NCI-H187 (cell line): ENCODE measurements at places on chromosomes 3 and 15.

GRCh38 chr15:78018946-78019644 is 58.4 kb downstream of the TBC1D2B start:
- no peak for DNase-seq

DNA sequence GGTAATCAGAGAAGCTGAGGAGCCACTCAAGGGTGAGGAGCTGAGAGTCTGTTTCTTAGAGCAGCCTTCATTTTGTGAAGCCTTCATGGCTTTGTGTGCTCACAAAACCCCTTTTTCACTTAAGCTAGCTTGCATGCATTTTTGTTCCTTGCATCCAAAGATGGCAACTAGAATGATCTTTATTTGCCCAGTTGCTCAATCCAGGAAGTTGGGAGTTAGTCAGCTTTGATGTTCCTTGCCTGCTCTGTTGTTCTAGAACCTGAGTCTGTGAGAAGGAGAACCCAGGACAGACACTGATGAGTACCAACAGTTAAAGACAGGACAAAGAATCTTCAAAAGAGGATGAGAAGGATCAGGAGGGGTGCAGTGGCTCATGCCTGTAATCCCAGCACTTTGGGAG is 81.8 kb downstream of the IL20RB start:
- no peak for DNase-seq

DNA sequence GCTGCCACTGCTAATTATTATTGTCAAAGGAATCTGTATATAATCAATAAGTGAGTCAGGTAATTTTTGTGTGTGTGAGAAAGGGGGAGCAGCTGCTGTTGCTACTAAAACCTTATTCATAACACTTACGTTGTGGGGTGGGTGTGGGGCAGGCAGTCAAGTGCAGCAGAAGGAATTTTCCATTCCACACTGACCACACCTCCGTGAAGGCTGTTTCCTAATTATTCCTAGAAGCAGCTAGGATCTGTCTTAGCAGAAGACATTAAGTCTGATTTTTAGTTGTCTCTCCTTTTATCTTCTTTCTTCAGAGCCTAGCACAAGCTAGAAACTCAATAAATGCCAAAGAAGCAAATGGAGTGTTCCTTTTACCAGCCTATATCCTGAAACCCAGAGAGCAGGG is 4.0 kb upstream of the U2SURP start:
- no peak for DNase-seq

GRCh38 chr3:97821287-97821773 is 481 bp upstream of the CRYBG3 start:
- DNase-seq, result peak; percentile 57

DNA sequence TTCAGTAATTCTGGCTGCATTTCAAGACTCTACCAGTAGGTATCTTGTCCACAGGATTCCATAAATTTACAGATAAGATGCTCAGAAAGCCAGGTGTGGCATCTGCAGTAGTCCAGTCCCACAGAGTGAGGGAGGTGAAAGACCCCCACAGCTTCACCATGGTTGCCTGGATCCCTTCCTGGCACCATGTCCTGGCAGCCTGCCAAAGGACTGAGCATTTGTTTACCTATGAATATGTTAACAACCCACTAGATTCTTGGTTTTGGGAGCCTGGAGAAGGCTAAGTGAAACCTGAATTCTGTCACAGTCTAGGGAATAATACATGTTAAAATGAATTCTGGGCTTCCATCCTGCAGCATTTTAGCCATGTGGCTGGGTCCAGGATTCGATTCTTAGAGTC is 14.9 kb downstream of the CHST2 start:
- no peak for DNase-seq
